ENCODE measurements at places on chromosomes 5 and 9.

GRCh38 chr5:11251247-11251646 is 490.2 kb upstream of the DAP start:
- no peak for DNase-seq

DNA sequence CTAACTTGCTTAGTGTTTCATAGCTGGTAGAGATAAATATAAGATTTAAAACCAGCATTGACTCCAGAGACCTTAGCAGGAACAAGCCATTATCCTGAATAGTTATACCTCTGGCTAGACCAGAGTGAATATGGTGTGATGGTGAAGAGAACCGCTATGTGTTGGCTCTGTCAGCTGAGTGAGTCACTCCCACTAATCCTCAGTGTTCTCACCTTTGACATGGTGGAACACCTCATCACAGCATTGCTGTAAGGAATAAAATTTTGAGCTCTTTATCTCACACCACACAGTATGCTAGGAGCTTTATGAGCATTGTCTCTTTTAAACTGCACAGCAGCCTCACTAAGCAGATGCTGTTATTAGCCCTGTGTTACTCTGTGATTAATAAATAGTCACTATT is 90.7 kb upstream of the DHFR start:
- DNase-seq, result no peak

DNA sequence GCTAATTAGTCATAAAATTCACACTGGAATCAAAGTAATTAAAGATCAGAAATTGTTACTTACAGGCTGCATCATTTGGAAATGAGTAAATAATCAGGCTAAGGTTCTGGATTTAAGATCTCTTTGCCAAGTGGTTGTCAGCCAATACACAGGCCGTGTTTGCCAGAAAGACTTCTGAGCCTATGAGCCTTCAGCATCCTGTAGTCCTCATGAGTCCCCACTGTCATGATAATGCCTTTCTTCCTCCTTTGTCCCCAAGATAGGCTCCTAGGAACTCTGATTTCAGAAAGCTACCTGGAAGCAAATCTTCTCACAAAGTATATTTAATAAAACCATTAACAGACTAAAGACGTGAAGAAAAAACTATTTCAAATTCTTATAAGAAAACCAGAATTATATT is 810.5 kb downstream of the DNAH5 start:
- no peak for DNase-seq

DNA sequence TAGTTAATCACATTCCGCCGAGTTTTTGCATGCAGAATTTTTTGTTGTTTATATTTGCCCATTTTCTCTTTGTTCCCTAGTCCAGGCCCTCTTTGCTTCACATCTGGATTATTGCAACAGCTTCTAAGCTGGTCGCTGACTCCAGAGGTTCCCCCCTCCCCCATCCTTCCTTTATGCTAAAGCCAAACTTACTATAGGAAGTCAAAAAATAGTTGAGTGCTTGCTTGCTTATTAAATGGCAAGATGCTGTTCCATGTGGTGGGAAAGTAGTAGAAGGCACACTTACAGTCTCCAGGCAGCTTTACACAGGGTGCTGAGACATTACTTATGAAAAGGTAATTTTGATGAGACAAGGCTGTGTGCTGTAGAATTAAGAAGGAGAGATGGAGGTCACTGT is 1.3 kb downstream of the ZBTB34 start:
- no peak for DNase-seq

GRCh38 chr5:72042097-72042496 is 65.2 kb upstream of the MAP1B start:
- no peak for DNase-seq

Data from 8988T (cell line).